CD4-positive, alpha-beta T cell (primary cell): ENCODE measurements at places on chromosomes 4 and X. TPM values are rescaled to one million over a fixed set of nuclear protein-coding genes. Genes with fewer than 3 reads are reported as not detected.

DNA sequence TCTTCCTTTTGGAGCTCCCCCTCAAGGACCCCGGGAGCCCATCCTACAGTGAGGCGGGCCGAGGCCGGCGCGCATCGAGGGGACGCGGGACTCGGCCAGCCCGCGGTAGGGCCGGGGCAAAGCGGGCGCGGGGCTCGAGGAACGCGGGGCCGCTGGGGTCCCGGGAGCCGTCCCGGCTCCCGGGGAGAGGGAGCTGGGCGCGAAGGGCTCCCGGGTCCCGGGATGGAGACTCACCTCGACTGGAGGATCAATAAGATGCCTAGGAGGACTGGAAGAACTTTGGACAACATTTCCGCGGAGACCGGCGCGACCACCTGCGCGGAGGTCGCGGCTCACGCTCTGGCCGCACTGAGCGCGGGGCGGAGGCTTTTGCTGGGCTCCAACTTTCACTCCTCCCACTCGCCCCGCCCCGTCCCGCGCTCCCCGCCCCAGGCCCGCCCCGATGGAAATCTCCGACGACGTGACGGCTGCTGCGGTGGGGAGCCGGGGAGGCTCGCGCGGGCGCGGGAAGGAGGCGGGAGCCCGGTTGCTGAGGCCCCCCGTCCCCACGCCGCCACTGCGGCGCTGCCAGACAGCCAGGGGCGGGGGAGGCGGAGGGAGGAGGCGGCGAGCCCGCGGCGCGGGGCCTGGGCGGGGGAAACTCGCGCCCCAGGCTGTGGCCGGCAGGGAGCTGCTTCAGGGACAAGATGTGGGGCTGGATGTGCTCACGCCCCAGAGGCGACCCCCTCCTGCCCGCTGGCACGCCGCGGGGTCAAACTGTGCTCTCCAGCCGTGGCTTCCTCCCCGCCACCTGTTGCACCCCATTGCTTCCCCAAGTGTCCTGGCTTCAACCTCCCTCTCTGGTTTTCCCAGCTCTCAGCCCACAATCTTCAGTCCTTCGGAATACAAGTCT lies at the start of gene GABRE:
GABRE (minus strand) TSS at position 341 of the 892 bp plus-strand sequence; CDS start at position 290, 51 bp downstream.
- no peaks in the 10 kb centered on the region for H3K36me3 ChIP-seq
- no peak for DNase-seq
- H3K4me1 ChIP-seq = no peaks in the 10 kb centered on the region
- H3K4me3 ChIP-seq = no peak within 1 kb of the TSS
- H3K27me3 ChIP-seq = no peaks in the 10 kb centered on the region

DNA sequence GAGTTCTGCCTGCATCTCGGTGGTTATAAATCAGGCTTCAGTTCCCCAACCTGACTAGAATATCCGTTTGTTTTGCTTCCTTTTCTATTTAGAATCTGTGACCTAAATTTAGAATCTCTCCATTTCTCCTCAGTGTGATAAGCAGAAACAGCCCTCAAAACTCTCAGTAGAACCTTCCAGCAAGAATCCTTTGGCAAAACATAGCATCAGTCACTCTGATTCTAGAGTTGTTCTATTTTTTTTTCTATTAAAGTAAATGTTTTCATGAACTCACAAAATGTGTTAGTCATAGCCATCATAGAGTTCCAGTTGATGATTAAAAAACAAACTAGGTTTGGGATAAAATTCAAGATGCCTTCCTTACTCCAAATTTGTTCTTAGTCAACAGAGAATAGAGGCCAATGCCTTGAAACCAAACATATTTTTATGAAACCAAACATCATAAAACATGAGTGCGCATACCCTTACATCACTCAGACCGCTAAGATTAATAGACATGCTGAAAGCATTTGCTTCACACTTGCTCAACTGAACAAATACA lies 13.2 kb upstream of the C1QTNF7 start:
- H3K27me3 ChIP-seq = no peaks in the 10 kb centered on the region
- no peak overlapping the region for H3K4me3 ChIP-seq
- H3K27ac ChIP-seq = no peak overlapping the region
- no peak for DNase-seq

Gene ZNF711
- total RNA-seq = 4.7 TPM

Gene RBM46
- total RNA-seq = not detected

Gene IBSP
- total RNA-seq = not detected
